NCI-H1436 treated with DMSO at 0.1 percent for 48 hours (cell line): ENCODE measurements at places on chromosomes 3 and 15.
A peak's percentile ranks its signal among the peaks of the same experiment; 100 is the strongest.

DNA sequence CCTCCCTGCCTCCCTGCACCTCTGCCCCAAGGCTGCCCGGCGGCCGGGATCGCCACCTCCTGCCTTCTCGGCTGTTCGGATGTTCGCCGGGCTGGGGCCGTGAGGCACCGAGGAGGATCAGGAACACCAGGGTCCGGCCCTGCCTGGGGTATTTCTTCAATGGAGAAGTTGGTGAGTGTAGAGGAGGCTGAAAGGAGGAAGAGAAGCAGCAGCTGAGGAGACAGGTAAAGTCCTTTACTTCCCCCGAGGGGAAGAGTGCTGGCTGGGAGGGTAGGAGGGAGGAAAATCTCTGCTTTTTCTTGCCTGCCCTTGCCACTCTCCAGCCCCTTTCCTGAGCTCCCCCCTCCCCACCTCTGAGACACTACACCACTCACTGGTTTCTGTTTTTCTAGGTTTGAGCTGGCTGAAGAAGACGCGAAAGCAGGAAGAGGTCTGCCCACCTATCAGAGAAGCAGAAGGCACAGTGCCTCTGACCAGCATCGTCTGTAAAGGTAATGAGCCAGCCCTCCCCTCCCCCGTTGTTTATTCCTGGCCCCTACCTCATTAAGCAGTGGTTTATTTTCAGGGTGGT lies 519 bp downstream of the ASB7 start:
- DNase-seq, result no peak

DNA sequence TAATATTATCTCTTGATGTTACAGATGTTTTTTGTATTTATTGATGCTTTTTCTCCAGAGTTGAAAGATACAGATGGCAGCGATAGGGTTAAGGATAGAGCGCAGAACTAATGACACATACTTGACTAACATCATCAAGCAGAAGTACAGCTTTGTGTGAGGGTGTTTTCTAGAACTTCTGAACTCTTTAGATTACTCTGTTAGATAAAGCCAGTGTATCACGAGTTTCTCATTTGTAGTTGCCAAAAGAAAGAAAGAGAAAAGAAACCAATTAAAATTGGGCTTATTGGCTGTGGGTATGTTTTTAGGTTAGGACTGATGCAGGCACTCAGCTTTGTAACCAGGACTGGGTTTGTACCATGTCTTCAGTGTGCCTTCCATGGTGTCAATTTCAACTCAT lies 6.6 kb upstream of the GPR171 start:
- DNase-seq, result no peak

GRCh38 chr3:159185443-159186050 lies 383.7 kb downstream of the MFSD1 start:
- DNase-seq, result no peak

DNA sequence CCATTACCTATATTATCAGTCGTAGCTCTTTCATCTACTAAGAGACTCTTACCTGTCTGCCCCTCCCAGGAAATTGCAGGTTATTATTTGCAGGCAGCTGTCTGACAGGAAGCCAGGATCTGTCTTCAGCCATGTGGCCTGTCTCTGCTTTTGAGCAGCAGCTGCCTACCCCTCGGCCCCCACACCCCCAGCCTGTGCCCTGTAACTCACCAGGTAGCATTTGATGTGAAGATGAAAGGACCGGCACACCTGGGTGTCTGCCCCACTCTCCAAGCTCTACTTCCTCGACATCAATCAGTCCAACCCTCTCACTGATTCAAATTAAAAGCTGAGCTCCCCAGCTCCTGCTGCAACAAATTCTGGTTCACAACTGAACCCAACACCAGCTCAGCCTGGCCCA lies 197.2 kb upstream of the CTNNB1 start:
- DNase-seq, result no peak

- no peak for DNase-seq
Observed at GRCh38 chr3:15405448-15406050, 21.8 kb downstream of the METTL6 start.

GRCh38 chr3:126354776-126355175 lies 2.4 kb downstream of the KLF15 start:
- DNase-seq, result no peak

DNA sequence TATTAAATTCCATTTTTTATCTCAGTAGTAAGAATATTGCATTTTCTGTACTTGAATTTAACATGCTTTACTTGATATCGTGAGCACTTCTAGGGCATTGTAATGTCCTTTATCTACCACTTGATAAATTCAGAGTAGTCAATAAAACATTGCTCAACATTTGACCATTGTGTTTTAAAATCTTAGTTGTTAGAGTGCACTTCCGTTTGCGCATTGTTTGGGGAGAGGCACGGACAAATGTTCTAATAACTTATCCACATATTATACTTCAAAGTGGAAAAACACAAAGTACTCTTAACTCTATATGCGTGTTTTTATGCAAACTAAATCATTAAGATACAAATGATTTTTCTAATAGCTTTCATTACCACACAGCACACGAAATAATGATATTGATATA lies 419 bp downstream of the FAM227B start:
- no peak for DNase-seq

GRCh38 chr3:125267460-125267859 lies 54.9 kb upstream of the SLC12A8 start:
- no peak for DNase-seq

GRCh38 chr3:135740211-135740610 lies 225.3 kb upstream of the PPP2R3A start:
- no peak for DNase-seq

DNA sequence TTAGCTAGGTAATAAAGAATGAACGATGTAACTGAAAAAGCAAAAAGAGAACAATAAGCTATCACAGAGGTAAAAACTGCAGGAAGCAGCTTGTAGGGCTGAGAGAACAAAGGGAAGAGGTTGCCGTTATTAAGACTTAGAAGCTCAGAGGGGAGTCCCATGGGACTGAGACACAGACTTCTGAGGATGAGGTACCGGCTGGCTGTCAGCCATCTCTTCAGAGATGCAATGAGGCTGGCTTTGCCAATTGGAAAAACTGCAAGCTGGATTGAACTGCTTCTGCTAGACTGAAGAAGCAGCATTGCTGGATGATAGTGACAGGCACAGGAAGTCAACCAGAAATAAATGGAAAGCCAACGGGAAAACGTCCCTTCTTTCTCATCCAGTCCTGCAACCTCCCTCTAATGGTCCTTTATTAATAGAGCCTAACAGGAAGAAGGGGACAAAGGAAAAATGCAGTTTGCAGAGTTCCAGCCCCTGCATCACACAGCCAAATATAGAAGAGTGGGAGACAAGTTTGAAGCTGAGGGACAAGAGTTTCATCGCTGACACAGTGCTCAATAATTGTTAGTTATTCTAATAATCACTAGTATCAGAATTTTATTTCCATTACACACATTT lies 21.1 kb upstream of the KLHL6 start:
- peak; percentile 39 for DNase-seq

DNA sequence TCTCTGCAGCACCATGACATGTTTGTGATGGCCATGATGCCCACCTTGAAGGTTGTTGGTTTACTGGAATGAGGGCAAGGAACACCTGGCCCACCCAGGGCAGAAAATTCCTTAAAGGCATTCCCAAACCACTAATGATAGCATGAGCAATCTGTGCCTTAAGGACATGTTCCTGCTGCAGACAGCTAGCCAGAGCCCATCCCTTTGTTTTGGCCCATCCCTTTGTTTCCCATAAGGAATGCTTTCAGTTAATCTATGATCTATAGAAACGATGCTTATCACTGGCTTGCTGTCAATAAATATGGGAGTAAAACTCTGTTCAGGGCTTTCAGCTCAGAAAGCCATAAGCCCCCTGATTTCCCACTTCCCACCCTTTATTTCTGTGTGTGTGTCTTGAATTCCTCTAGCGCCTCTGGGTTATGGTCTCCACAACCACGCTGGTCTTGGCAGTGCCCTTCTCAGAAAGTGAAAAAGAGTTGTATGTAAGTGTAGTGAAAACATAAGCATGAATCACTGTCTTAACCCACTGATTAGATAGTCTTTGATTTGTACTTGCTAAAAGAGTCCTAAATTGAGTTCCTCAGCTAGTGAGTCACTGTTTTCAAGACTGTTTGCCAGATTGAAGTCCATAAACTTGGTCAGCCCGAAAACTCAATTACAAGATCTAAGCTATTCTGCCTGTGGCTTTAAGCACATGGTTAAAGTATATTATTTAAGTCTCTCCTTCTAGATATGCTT lies 19.0 kb upstream of the CCR2 start:
- DNase-seq, result no peak

GRCh38 chr15:61018953-61019352 lies 210.1 kb downstream of the RORA start:
- DNase-seq, result no peak

- no peak for DNase-seq
Observed at GRCh38 chr3:8524249-8524648, 22.6 kb downstream of the LMCD1 start.

GRCh38 chr3:187684444-187684843 lies 14.2 kb upstream of the SST start:
- no peak for DNase-seq

DNA sequence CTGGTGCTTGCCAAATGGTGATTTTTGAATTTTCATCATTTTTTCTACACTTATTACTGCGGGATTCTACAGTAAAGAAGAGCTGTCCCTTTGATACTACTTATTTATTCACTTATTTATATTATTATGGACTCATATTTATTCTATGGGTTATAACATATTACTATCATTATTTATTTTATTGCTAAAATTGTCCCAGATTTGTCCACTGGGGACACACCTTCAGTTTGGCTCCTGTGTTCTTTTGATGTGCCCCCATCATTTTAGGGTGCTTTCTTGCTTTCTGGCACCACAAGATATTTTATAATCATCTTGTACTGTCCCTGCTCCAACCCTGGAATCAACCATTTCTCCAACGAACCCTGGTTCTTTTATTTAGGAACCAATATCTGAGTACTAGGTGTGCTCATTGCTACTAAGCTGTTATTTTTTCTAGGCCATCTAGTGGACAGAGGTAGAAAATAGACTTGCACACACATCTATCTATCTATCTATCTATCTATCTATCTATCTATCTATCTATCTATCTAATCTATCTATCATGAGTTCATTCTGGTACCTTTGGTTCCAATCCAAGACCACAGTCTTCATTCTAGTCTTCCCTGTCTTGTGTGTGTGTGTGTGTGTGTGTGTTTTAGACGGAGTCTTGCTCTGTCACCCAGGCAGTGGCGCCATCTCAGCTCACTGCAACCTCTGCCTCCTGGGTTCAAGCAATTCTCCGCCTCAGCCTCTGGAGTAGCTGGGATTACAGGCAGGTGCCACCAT lies 16.0 kb downstream of the SLC22A14 start:
- no peak for DNase-seq
